ENCODE measurements at places on chromosomes 7 and 10.

DNA sequence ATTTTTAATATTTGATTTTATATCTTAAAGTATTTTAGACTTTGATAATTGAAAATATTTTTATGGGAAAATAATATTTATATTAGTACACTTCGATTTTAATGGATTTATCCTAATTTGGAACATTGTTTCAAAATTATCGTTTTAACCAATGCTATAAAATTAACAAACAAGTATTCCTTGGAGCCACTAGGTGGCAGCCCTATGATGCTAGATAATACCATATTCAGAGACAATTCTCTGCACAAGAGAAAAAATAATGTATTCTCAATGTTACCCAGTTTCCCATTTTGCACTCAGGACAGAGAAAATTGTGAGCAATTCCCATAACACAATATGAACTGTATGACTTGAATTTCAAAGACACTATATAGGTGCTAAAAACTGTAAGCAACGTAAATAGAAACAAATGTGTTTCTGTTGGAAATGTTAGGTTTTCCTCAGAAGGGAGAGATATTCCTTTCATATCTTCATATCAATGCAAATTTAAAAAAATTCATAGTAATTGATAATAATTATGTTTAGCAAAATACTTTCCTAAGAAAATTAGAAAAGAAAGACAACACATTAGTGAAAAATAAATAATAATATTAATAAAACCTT is 237.8 kb downstream of the SEMA3E start:
- DNase-seq, result peak; percentile 16

DNA sequence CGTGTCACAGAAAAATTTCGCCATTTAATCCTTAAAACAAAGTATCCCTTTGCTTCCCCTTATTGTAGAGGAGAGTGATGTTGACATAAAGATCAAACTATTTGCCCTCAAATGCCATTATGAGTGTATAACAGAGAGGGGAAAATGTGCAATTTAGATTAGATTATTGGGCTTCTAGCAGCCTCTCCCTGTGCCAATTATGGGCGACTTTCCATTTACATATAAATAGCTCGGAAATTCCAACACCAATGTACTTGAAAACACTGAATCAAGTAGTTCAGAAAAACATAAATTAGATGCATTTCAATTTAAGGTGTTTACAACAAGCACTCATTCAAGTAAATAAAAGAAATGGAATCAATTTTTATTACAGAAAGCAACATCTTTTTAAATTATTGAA is 64.6 kb upstream of the LRRN3 start:
- no peak for DNase-seq

DNA sequence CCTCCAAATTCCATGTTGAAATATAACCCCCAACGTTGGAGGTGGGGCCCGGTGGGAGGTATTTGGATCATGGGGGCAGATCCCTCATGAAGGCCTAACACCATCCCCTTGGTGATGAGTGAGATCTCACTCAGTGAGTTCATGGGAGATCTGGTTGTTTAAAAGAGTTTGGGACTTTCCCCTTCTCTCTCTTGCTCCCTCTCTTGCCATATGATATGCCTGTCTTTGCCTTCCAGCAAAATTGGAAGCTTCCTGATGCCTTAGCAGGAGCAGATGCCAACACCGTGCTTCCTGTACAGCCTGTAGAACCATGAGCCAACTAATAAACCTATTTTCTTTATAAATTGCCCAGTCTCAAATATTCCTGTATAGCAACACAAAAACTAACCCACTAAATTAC is 55.7 kb upstream of the CDK1 start:
- DNase-seq, result no peak

GRCh38 chr7:28621369-28621841 is 209.1 kb downstream of the CREB5 start:
- no peak for DNase-seq

- no peak for DNase-seq
Measured at GRCh38 chr7:155794196-155794595, 18.1 kb downstream of the SHH start.

DNA sequence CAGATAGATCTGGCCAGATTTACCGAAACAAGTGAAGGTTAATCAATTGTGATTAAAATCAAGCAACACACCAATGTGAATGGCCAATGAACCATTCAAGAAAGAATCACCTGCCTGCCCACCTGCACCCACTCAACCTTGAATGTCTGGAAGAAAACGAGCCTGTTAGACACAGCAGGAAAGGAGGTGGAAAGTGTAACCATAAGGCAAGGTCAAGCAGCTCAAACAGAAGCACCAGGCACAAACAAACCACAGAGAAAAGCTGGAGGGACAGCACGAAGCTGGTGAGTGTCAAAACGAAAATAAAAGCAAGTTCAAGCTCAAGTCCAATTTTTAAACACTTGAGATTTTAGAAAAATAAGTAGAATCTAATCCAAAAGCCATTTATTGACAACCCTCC is 64.9 kb downstream of the STEAP1B start:
- DNase-seq, result no peak

DNA sequence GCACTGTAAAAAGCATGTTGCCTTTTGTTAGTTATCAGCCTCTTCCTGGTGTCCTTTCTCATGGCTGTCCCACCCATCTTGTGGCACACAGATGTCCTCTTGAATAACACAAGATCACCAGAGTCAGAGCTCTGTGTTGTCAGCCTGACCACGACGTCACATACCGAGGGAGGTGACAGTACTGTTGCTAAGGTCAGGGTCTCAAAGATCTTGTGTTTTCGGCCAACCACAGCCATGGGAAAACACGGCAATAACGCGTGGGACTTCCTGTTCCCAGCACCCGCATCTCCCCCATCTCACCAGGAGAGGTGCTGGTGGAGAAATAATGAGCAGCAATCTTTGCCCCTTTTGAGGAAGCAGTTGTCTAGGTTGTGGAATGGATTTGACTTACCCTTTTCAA is 40.4 kb downstream of the NPVF start:
- no peak for DNase-seq

DNA sequence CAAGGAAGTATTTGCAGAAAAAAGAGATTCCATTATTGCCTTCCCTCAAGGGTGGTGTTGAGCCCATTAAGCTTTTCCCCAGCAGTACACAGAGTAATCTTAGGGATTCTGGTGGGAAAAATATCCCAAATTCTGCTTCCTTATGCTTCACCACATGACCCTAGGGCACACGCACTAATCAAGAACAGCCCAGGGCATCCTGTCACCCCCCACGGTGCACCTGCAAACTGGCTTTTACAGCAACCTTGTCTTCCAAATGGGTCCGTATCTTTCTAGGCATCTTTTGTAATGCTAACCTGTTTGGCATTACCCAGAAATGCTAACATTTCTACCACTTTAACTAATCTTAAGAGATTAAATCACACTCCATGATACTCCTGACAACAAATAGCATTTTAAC is 926 bp upstream of the C7orf33 start:
- DNase-seq, result no peak
